Stimulated activated CD4-positive, alpha-beta T cell treated with anti-CD3 and anti-CD28 coated beads, Interleukin-2, amount 100 ng/mL, for 24 hours (primary cell): ENCODE measurements at places on chromosomes 3 and 15.

GRCh38 chr15:56929399-56929798 is 11.0 kb downstream of the TCF12 start:
- DNase-seq, result no peak

DNA sequence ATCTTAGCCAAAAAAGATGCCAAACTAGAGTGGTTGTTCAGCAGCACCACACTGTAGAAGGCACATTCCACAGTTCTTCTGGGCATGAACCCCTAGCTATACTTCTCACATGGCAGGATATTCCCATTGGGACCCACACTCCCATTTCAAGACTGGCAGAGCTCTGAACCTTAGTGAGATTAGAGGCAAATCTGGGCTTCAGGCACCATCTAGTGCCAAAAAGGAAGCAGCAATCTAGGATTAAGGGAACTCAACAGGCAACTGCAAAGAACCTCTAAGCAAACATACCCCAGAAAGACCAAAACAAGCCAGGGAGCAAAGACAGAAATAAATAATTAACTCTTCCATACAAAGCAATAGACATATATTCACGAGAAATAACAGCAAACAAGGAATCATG is 66.2 kb downstream of the TAFA4 start:
- no peak for DNase-seq

DNA sequence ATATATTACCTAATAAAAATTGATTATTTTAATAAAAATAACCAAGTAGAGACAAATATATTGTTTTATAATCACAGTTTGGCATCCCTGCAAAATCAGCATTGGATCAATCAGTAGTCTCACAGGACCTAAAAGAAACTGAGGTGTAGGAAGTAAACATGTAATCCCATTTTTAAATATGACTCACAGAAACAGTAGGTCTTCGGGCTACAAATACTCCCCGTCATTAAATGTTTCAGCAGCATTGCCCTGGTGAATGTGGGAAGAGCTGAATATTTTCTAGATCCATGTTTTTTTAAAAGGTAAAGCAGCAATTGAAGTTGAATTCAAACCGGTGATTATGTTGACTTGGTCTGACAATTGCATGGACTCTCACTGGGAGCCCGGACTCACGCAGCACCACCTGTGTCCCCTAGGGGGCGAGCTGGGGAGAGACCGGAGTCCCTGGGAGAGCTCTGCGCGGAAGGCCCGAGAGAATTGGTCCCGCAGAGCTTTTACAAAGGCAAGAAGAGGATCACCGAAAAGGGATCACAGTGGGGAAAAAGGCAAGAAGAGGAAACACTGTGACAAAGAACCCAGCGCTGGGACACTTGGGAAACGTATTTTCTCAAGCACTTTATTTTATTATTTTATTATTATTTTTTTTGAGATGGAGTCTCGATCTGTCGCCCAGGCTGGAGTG is 17.2 kb upstream of the USP3 start:
- peak; percentile 93 for DNase-seq

DNA sequence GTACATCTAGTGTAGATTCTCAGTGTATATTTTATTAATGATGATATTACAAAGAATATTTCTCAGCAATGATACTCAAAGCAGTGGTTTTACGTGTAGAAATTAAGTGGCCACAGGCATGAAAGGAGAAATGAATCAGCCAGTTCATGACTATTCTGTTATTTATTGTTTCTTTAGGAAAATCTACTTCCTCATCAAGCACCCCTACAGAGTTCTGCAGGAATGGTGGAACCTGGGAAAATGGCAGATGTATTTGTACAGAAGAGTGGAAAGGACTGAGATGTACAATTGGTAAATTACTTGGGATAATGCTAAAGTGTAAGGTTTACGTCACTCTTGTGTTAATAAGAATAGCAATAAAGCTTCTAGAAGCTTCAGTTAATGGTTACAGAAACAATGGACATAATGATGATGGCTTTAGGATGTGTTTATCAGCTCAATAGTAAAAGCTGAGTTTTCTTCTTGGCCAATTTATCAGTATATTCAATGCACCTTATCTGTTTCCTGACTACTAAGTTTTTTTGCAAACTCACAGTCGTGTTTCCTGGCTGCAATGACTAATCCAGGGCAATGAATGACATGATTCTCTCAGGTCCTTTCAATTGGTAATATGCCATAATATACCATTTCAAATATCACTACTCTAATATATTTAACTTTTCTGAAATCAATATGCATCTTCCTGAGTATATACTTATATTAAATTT is 20.2 kb downstream of the ADGRG7 start:
- DNase-seq, result no peak

DNA sequence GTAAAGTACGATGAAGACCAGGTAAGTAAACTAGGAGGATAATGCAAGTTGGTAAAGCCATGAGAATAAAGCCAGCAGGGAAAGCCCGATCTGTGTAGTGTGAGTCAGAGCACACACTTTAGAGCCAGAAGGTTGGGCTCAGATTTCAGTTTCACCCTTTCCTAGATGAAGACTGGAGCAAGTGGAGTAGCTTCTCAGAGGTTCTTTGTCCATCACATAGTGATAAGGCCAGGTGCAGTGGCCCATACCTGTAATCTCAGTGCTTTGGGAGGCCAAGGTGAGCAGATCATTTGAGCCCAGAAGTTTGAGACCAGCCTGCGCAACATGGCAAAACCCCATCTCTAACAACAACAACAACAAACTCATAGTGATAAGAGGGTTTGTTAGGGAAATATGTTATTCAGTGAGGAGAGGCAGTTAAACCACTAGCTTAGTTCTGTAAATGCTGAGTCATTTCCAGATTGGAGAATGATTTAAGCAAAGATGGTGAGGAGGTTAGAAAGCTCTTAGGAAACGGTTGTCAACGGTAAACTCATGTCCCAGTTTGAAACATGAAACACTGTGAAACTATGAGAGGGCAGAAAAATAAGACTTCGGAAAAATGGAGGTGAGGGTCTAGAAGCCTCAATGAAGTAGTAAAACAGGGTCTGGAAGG is 39.0 kb downstream of the IL12A start:
- no peak for DNase-seq
